ENCODE measurements at places on chromosomes 1 and 21.

- DNase-seq, result no peak
Observed at GRCh38 chr21:33411949-33412430, 8.8 kb downstream of the IFNGR2 start.

DNA sequence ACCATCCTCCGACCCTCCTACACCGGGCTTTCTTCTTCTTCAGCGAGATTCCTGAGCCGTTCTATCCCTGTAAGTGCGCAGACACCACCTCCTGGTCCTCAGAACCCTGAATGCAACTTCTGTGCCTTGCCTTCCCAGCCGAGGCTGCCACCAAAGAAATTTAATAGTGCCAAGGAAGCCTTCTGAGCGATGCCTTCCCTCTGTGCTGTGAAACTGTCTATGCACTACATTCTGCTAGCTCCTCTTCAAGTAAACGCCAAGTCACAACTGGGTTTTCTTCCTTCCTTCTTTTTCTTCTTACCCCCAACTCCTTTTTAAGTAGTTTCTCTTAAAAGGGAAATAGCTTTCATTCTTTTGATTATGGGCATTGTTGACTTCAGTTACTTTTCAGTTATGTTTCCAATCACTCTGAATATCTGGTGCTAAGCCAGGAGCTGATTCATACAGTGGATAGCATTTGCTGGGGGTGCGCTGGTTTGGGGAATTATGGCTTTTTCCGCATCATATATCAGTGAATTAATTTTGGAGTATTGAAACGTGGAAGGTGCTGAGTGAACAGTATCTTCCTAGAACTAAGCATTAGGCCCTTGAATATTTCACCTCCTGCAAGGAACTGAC is 38.6 kb upstream of the GPR88 start:
- DNase-seq, result no peak

- no peak for DNase-seq
Observed at GRCh38 chr1:104973516-104973915, 1223.8 kb downstream of the AMY1C start.

GRCh38 chr1:10904396-10905358 is 107.8 kb upstream of the TARDBP start:
- no peak for DNase-seq

- DNase-seq, result no peak
Observed at GRCh38 chr1:234216116-234216703, 157.0 kb upstream of the COA6 start.

DNA sequence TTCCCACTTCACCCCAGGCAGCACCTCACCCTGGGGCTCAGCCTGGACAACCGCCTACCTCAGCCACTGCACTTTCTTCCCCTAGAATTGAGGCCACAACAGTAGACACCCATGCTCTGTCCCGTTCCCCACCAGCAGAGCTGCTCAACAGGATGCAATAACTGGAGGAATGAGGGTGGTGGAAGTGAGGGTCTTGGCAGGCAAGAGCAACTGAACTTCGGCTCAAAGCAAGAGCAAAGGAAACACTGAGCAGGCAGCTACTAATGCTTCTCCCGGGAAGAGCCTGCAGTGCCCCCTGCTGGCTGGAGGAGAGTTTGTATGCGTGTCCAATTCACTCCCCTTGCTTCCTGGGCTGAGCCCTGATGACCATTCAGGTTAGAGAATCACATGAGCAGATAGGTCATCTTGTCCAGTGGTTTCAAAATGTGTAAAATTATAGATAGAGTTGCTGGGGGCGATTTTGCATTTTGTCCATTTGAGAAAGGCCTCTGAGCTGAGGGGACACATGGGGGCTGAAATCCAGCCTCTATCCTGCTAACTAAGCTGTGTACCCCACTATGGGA is 13.9 kb downstream of the NT5C1A start:
- DNase-seq, result peak; percentile 70

GRCh38 chr1:87334351-87335174 is 5.9 kb downstream of the LMO4 start:
- peak; percentile 44 for DNase-seq

DNA sequence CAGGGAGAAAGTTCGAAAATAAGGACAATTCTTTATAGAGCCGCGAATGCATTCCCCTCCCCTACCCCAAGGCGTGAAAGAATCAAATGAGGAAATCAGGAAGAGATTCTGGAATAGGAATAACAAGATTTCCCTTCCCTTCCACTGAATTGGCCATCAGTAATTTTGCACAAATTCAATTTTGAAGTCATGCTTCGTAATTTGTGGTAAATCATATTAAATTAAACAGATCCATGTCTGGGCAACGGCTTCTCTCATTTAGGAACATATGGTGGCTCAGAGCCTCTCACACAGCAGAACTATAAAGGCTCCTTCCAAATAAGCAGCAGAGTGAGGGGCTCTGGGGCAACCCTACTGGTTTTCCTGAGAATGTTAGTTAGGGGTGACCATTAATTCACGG is 152.9 kb downstream of the CLIC6 start:
- DNase-seq, result no peak

- peak; percentile 56 for DNase-seq
Observed at GRCh38 chr1:223738465-223739365, 26.4 kb downstream of the CAPN2 start.

GRCh38 chr1:195941314-195941713 is 666.9 kb downstream of the KCNT2 start:
- no peak for DNase-seq

Measured in epithelial cell of esophagus (primary cell).